ENCODE measurements at places on chromosomes 7 and 10.
A peak's percentile ranks its signal among the peaks of the same experiment; 100 is the strongest.

- DNase-seq: peak; percentile 68
These were observed 47.4 kb downstream of the DENND11 start for GRCh38 chr7:141654551-141654950.

DNA sequence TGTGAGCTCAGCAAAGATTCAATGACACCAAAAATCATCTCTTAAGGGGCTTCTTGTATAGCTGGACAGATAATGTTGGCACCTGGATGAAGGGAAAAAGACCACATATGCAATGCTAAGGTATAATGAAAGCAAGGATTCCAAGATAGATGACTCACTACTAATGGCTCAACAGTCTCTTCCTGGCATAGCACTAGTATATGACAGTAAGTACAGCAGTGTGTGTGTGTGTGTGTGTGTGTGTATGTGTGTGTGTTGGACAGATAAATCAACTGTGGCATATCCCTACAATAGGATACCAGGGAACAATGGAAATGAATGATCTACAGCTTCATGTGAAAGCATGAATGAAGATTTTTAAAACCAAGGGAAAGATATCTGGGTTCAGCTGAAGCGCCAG is 257.1 kb downstream of the SFMBT2 start:
- DNase-seq: no peak

DNA sequence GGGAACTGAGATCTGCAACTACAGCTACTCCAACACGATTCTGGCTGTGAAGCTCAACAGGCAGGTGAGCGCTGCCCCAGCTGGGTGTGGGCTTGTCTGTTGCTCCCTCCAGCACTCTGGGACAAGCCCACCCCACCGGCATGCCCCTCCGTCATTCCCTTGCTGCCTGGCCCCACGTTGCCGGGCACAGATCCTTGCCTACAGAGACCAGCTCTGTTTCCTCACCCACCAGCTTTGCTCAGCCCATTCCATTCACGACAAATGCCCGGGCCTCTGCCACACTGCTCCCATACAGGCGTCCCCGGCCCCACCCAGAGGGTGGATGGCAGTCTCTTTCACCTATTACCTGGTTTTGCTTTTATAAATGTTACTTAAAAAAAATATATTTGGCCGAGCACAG is 24.6 kb downstream of the WIPI2 start:
- DNase-seq: no peak

DNA sequence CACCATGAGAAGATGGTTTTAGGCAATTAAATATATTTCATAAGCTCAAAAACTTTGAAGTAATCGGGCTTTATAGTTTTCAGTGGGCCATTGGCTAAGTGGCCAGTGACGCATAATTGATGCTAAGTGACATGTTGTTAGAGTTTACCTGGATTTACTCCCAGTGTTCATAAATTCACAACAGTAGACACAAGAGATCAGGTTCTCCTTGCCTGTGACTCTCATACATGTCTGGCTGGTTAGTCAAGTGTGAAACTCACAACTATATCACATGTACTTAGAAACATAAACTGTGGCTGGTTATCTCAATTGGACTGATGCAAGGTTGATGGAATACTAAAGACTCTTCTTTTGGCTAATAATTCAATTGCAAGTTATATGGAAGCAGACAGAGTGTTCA is 26.2 kb downstream of the ASB15 start:
- DNase-seq: no peak

DNA sequence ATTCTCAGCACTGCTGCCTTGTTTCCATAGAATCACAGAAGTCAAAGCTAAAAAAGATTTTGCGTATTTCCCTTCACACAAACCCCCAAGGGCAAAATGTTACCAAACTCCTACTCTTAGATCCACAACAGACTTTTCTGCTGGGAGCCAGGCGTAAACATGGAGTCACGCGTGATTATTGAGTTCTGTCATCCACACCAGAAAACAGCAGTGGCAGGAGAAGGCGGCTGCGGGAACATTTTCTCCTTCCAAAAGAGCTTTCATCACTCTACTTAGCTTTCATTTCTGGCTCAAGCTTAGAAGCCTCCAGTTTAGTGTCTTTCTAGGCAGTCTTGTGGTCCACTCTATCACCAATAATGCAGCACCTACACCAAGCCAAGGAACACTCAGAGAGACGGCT is 712.9 kb upstream of the NRP1 start:
- no peak for DNase-seq

DNA sequence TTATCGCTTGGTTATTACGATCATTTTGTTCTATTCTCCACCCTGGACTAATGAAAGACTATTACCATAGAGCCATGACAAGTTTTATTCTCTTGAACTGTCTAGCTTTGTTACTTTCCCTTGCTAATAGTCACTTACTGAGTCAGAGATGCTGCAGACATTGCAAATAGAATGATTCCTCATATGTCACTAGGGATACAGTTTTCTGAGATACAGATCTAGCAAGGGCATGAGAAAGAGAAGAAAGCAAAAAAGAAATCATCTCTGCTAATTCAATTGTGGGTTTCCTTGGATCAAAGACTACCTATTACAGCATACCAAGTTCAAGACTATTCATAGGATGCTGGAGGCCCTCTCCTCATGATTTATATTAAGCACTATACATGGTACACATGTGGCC is 204.3 kb downstream of the MBL2 start:
- no peak for DNase-seq

- no peak for DNase-seq
These were observed 52.4 kb upstream of the TNS3 start for GRCh38 chr7:47634273-47634672.

DNA sequence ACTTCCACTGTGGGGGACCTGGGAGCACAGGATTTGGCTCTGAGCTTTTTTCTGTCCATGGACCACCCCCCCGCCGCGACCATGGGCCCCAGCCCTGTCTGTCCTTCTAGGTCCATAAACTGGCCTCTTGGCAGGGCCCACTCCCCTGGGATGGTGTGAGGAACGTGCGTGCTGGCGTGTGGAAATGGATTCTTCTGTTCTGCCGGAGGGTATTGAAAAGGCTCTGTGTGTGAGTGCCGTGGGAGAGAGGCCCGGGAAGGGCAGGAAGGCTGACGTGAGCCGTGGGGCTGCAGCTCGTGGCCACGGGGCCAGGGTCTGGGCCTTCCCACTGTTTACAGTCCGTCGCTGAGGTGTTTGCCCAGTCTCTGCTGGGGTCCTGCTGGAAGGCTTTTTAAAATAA is 123.7 kb downstream of the GRK5 start:
- no peak for DNase-seq

DNA sequence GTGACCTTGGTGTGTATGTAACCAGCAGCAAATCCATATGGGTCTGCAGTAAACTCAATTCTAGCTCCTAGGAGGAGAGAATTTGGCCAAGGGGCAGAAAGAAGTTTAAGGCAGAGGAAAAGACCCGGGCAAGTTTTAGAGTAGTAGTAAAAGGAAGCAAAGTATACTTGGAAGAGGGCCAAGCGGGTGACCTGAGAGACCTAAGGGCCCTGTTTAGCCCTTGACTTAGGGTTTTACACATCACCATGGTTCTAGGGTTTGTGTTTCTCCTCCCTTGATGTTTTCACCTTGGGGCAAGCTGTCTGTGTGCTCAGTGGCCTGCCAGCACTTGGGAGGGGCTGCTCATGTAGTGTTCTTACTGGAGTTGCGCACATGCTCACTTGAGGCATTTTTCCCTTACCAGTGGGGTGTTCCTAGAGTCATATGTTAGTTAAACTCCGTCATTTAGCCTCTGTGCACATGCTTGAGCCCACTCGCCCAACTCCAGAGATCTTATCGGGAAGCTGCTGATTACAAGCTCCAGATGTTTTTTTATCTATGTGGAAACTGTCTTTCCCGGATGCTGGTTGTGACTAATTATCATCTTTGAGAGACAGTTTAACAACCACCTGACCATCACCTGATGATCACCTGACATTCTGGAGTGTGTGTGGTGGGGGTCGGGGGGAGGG is 137.6 kb upstream of the PRSS1 start:
- DNase-seq: no peak

DNA sequence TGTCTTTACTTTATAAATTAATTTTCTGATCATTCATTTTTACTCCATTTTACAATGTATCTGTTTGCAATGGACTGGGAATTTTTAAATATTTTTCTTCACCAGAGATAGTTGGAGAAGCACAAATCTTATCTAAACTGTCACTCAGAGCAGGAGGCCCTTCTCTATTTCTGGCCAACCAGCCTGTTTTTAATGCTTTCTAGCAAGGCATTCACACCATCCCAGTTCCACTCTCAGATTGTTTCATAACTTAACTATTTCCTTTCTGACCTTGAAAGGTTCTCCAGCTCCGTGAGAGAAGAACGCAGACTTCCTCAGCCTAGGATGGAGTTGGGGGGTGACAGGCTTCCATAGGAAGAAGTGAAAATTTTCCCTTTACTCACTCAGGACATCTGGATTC is 155.8 kb downstream of the SKIDA1 start:
- no peak for DNase-seq

GRCh38 chr10:117534321-117535297 is 7.9 kb upstream of the EMX2 start:
- DNase-seq: peak; percentile 36

- DNase-seq: no peak
These were observed 21.6 kb downstream of the NT5C3A start for GRCh38 chr7:33040803-33041516.

DNA sequence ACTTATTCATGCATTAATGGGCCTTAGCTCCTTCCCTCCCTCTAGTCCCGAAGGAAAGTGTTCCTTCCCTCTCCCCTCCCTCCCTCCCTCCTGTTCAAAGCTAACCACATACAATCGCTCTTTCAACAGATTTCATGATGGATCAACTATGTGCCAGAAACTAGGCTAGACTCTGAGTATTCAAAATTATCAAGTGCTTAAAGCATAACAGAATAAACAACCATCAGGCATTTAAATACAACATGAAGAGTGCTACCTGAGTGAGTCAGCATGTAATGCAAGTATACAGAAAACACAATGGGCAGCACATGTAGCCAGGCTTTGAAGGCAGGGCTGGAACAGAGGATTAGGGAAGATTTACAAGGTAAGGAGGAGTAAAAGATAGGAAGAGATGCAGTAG is 11.3 kb downstream of the CHCHD3 start:
- no peak for DNase-seq

GRCh38 chr7:101717628-101718357 is 88.7 kb upstream of the MYL10 start:
- no peak for DNase-seq

DNA sequence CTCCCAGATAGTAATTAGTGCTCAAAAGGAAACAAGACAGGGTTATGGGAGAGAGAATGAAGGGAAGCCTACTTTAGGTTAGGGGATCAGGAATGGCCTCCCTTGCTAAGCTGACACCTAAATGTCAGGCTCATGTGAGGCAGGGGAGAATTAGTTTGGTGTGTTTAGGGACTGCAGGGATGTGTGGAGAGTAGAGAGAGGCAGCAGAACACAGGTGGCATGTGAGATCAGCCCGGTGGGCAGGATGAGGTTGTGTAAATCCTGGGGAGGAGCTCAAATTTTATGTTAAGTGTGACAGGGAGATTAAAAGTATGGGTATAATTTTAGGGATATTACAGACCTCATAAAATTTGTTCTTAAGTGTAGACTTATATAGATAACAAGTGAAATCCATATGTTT is 56.2 kb upstream of the ZNF438 start:
- no peak for DNase-seq

- DNase-seq: no peak
These were observed 9.3 kb upstream of the TET1 start for GRCh38 chr10:68550747-68551411.

Measured in SHP77 treated with DMSO at 0.1 percent for 48 hours (cell line).